ENCODE measurements at places on chromosomes 4 and X. TPM values are rescaled to one million over a fixed set of nuclear protein-coding genes. Genes with fewer than 3 reads are reported as not detected.

The IQCM gene
- not detected for total RNA-seq

The RGN gene
- not detected for total RNA-seq

The NDST3 gene
- not detected for total RNA-seq

The ASB5 gene
- not detected for total RNA-seq

The NDNF gene
- total RNA-seq: not detected

The MMRN1 gene
- total RNA-seq: not detected

The VEGFC gene
- 15.7 TPM for total RNA-seq

Data from A549 treated with DMSO at 1 μM for 4 hours (cell line).